AG08395 (cell line): ENCODE measurements at places on chromosomes 5 and 9.
A peak's percentile ranks its signal among the peaks of the same experiment; 100 is the strongest.

DNA sequence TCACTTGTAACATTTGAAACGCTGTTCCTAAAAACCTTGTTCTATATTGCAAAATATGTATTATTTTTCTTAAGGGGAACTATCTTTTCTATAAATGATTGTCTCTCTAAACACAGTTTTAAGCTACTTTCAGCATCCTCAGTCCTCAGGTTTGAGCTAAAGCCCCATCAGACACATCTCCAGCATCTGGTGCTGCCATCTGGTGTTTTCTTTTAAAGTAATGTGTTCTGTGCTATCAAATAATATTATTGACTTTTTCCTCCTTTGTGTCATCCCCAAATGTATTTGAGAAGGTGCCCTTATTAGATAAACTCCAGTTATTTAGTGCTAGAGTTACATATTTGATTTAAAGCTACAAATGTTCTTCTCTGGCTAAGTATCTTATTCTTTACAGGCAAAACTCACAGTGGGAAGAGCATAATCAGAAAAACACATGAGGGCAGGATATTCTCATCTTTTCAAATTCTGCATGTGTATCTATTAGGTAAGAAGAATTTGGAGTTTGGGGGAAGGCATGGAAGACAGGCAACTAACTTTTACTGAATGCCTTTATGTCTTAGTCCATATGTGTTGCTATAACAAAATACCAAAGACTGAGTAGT, 27.5 kb downstream of the ZNF474 start:
- peak; percentile 54 for DNase-seq

DNA sequence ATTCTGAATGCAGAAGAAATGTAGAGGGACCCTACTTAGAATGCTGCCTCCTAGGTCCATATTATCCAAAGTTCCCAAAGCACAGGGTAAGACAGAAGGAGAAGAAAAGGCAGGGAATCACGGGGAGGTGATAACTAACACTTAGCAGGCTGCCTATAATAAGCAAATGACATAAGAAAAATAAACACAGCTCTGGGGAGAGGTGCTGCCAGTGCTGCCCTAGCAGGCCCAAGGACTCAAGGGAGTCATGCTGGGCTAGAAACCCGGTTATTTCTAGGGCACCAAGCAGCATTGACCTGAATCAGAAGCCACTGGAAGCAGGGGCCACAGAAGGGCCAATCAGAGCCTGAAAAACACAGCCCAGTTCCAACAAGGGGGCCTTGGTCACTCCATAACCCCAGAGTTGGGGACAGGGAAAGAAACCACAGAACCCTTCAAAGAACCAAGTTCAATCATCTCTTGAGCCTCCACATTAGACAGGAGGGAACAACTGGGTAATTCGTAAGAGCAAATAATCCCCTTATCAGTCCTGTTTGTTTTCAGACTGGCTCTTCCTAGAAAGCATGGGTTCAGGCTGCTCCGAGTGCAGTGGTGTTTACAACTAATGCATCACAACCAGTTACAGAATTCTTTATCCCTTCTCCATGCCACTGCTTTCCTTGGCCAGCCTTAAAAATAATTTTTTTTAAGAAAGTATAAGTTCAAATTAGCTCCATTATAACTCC, 24.0 kb downstream of the NRG2 start:
- no peak for DNase-seq

GRCh38 chr5:160869989-160870521, 18.0 kb upstream of the ATP10B start:
- no peak for DNase-seq

GRCh38 chr9:73050065-73050816, 97.4 kb upstream of the ALDH1A1 start:
- DNase-seq: peak; percentile 37

DNA sequence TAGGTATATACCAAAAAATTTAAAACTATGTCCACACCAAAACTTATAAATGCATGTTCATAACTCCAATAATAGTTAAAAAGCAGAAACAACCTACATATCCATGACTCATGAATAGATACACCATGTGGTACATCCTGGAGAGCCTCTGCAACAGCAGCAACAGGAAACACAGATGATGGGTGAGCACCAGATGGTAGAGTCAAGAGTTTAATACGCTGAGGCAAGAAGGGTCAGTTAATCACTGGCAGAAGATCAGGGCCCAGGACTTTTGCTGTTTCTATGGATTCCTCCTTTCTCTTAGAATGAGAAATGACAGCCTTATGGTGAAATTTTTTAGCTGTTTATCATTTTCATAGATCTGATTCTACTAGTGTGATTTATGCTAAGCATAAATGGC, 351.8 kb upstream of the ADAMTSL1 start:
- no peak for DNase-seq

- DNase-seq: no peak
Observed at GRCh38 chr5:128290152-128290858, 206.7 kb downstream of the SLC12A2 start.

- no peak for DNase-seq
Observed at GRCh38 chr5:178386336-178386931, 153.8 kb upstream of the PHYKPL start.

DNA sequence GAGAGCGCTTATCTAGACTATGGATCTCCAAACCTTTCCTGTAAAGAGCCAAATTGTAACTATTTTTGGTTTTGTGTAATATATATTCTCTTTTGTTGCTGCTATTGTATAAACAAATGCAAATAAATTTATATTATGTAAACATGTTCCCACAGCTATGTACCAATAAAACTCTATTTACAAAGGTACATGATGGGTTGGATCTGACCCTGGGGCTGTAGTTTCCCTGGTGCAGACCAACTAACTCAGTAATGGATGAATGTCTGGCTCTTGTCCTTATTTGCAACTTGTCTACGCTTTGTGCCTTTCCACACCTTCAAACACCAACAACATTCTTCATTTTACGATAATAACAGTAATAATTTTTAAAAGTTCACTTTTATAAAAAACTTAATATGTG, 27.5 kb upstream of the SPINK14 start:
- DNase-seq: no peak

- DNase-seq: no peak
Observed at GRCh38 chr5:3601061-3601710, 5.6 kb downstream of the IRX1 start.

GRCh38 chr9:136312436-136312835, 8.5 kb upstream of the CCDC187 start:
- peak; percentile 88 for DNase-seq

GRCh38 chr5:72160959-72161358, 53.7 kb downstream of the MAP1B start:
- no peak for DNase-seq

- no peak for DNase-seq
Observed at GRCh38 chr9:130768265-130768664, 66.8 kb upstream of the ABL1 start.

DNA sequence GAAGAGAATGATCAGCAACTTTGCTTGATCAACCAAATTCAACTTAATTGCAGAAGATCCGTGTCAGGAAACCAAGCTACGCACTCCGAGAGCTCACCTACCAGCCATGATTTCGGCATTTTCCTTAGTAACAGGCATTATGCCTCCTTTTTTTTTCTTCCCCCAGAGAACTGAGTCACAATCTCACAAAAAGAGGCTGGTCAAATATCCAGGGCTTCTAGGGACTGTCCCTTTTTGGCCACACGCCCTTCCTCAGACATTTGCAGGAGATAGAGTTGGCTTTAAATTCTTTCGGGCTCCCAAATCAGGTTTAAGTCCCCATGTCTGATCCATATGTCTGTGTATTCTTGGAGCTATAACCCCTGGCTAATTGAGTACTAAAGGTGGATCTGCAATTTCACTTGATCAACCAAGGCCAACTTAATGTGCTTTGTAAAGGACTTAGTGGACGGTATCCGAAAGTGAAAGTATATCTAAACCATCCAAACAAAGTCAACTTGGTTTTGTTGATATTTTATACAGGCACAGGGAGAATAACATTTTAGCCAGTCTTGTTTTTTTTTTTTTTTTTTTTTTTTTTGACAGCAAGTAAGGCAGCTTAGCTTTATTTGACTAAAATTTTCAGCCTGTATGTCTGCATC, 100.8 kb upstream of the TBCA start:
- DNase-seq: no peak

GRCh38 chr9:96174371-96174770, 127.6 kb downstream of the HSD17B3 start:
- no peak for DNase-seq

DNA sequence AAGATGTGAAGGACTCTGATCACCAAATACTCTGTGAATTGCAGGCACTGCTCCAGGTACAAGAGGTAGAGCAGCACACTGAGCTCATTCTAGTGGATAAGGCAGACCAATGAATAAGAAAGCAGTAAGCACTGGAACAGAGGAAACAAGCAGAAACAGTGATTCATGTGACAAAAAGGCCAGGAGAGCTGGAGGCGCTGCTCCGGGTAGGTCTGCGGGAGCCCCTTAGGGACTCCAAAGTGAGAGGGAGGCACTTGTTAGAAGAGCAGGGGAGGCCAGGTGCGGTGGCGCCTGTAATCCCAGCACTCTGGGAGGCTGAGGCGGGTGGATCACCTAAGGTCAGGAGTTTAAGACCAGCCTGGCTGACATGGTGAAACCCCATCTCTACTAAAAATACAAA, 231.6 kb upstream of the NFIL3 start:
- DNase-seq: no peak

- DNase-seq: no peak
Observed at GRCh38 chr9:93505541-93506132, 52.3 kb upstream of the FAM120AOS start.
